ENCODE measurements at places on chromosomes 11 and 22. TPM values are rescaled to one million over a fixed set of nuclear protein-coding genes. Genes with fewer than 3 reads are reported as not detected.

The C11orf52 gene
- 1.9 TPM for total RNA-seq

DNA sequence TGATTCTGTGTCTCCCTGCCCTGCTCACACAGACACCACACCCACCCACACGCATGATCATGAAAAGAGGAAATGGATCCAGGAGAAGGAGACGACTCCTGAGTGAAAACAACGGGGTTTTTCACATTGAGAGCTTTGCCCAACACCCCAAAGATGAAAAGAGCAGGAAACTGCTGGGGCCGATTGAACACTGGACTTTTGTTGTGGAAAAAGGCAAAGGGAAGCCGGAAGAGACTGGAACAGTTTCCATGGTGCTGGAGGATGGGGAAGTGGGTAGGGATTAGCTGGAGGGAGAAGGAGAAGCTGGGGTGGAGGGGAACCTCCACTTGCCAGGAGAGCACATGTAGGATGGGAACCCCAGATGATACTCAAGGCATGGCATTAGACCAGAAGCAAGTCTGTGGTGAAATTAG, 5.2 kb upstream of the SLC43A3 start:
- no peak for DNase-seq

The EHF gene
- 2.9 TPM for total RNA-seq

DNA sequence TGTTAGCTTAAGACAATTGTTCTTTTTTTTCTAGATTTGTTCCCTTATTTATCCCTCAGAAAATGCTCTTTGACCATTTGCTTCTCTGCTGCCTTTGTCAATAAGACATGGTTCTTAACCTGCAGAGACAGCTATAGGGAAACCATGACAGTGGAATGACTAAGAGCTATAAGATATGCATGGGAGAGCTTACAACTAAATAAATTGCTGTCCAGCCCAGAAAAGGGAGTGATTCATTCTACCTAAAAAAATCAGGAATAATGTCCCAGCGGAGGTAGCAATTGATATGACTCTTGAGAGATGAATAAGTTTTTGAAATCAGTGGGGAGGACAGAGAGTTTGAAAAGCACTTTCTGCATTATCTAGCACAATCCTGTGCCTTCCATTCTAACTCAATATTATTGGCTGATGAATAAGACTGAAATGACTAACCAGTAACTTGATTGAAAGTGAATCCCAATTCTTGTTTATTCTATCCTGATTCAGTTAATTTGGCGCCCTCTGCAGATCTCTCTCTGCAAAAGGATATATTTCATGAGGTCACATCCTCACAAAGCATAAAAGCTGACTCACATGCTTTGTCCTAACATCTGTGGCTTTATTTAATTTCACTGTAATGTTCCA, 680.5 kb upstream of the API5 start:
- no peak for DNase-seq

DNA sequence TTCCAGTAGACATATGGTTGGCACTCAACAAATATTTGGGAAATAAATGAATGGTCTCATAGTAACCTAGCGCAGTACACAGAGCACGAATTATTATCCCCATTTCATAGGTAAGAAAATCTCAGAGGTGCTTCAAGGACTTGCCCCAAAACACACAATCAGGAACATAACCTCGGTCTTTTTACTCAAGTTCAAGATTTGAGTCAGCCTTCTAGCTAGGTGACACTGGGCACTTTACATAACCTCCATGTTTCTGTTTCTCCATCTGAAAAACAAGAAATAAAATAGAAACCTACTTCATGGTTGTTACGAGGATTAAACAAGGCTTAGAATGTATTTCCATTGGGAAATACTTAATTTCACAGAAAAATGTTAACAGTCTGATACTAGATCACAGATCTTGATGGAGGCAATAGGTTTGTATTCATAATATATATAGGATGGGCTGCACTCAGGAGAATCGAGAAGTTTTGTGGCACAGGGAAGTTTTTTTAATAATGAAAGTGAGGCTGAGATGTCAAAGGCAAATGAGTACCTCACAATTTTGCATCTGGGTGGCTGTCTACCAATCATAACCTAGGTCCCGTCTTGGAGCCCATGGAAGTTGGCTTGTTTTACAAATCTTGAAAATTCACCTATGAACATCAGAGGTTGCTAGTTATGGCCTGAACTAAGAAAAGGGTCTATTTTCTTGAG, 147.4 kb upstream of the ZC3H12C start:
- DNase-seq: no peak

The ACER3 gene
- total RNA-seq: 9.9 TPM

The LPXN gene
- total RNA-seq: 3.9 TPM

DNA sequence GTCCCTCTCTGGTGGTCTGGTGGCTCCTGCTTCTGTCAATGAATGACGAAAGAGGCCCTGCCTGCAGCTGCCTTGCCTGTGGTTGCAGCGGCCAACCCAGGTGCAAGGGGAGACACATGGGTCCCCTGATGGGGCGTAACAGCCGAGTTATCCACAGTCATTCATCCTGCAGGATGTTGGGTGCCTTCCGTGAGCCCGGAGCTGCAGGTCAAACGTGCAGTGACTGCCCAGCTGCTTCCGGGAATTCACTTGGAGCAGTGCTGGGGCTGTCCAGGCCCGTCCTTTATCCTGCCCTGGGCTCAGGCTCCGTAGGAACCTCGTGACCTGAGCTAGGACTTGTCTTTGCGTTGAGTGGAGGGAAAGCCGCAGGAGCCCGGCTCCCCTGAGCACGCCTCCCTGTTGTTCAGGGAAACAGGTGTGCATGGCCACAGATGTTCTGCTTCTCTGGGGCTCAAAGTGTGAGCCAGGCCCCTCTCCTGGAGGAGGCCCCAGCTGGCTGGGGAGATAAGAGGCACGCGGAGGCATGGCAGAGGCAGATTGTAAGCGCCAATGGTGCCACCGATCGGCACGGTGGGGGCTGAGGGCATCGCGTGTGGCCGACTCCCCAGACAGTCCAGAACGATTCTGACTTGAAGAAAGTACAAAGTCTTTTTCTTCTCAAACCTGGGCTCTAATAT, 635.4 kb downstream of the BRD1 start:
- DNase-seq: peak; percentile 55

- DNase-seq: no peak
Observed at GRCh38 chr11:67119585-67120391, 725 bp downstream of the KDM2A start.

GRCh38 chr11:113532697-113533424, 57.7 kb upstream of the DRD2 start:
- DNase-seq: peak; percentile 72

The SREBF2 gene
- 75.5 TPM for total RNA-seq

The CCDC81 gene
- 0.22 TPM for total RNA-seq

- no peak for DNase-seq
Observed at GRCh38 chr11:72443016-72443415, 8.7 kb upstream of the CLPB start.

- DNase-seq: peak; percentile 86
Observed at GRCh38 chr11:130314184-130314749, 450 bp downstream of the ZBTB44 start.

The ARHGAP8 gene
- total RNA-seq: 0.16 TPM

- peak; percentile 77 for DNase-seq
Observed at GRCh38 chr11:129143335-129143734, 48.8 kb downstream of the ARHGAP32 start.

DNA sequence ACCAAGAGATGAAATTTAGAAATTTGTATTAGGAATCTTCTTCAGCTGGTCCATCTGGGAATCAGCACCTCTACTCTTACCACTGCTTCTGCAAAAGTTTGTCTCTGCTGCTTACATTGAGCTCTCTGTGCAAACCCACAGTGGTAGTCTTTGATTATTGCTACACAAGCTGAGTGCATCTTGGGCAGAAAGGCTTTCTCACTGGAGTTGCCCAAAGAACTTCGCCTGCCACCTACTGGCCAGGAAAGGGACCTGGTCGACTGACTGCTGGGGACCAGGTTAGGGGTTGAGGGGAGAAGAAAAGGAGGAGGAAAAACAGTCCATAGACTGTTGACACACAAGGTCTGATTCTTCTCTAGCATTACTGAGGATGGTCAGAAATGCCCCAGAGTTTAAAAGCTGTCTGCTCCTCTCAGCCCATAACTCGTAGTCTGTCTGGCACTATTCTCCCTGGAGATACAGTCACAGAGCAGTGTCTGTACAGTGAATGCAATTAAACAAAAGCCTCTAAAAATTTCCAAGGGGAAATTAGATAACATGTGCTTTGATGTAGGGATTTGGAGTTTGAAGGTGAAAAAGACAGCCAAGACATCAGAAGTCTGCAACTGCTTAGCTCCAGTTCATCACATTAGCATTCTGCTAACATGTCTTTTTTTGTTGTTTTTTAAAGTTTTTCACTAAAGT, 215.0 kb upstream of the CTSC start:
- no peak for DNase-seq

DNA sequence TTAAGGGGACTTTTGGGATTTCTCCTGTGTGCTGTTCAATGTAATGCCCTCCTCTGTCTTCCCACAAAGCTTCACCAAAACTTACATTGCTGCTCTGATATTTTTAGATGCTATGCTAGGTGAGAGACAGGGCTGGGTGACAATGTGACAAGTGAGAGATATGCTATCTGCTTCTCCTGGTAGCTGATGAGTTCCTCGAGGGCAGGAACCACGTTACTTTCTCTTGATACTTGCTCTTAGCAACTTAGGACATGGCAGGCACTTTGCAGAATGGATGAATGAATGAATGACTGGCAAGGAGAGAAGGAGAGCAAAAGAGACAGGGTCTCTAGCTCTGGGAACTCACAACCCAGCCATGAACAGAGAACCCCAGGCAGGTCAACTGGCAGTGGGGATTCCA, 115.4 kb downstream of the C11orf58 start:
- DNase-seq: no peak

GRCh38 chr22:49193348-49193747, 634.3 kb downstream of the BRD1 start:
- DNase-seq: peak; percentile 70

- DNase-seq: no peak
Observed at GRCh38 chr22:50111056-50111455, 21.2 kb downstream of the MOV10L1 start.

DNA sequence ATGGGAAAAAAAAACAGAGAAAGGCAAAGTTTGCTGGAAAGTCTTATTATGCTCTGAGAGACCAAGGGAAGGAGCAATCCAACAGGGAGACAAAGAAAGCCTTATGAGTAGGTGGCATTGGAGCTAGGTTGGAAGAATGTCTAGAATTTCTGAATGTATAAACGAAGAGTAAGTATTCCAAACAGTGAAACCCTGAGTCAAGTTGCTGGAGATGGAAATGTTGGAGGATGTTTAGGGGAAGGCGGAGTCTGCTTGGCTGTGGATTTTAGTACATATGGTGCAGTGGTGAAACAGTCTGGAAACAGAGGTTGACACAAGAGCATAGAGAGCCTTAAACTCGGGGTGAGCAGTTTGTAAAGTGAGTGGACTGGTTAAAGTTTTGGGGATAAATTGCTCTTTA, 314.8 kb upstream of the CADM1 start:
- no peak for DNase-seq

The INSC gene
- total RNA-seq: 0.51 TPM

- DNase-seq: no peak
Observed at GRCh38 chr11:114135737-114136151, 76.2 kb downstream of the ZBTB16 start.

DNA sequence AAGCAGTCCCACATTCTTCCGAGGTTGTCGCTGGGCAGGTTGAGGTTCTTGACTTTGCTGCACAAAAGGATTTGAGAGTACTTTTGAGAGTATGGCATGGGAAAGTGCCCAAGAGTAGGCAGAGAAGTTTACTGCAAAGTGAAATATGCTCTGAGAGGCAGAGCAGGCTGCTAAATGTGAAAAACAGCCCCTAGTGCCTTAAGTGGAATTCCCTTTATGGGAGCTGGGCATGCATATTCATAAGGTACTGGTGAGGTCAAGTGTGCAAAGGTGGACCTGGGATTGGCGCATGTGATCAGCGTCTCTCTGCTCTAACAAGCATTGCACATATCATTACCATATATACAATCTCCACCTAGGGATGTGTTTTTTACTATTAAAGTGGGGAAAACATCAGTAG, 12.0 kb upstream of the APOL4 start:
- no peak for DNase-seq

GRCh38 chr11:10436224-10436623, 18.8 kb upstream of the AMPD3 start:
- no peak for DNase-seq

The SYCE3 gene
- not detected for total RNA-seq

The PDGFB gene
- total RNA-seq: 19.7 TPM

DNA sequence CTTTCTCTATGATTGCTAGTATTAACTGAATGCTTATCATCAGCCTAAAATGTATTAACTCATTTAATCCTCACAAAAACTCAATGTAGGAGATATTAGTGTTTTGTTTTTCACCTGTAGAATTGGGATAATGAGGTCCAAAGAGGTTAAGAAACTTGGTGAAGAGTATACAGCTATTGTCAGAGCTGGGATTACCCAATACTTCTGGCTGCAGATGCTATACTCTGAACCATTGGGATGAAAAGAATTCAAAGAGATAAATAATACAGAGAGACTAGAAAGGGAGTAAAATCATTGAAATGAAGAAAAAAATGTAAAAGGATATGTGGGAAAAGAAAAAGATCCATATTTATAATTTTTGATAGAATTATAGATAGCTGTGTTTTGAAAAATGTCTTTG, 137.1 kb downstream of the TRPC6 start:
- no peak for DNase-seq

DNA sequence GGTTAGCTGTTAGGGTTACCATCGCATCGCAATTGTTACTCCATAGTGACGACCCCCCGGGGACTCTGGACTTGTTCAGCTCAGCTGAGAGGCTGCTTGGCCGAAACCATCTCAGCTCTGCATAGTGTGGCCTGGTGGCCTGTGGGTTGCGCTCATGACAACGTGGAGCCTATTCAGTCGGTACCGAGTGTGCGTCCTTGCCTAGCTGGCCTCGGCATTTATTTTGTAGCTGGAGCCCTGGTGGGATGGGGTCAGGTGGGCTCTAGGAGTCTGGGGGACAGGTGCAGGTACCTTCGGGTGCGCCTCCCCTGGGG, 13.5 kb downstream of the LRP5 start:
- DNase-seq: no peak

- no peak for DNase-seq
Observed at GRCh38 chr11:134333312-134333711, 1.5 kb downstream of the GLB1L2 start.

DNA sequence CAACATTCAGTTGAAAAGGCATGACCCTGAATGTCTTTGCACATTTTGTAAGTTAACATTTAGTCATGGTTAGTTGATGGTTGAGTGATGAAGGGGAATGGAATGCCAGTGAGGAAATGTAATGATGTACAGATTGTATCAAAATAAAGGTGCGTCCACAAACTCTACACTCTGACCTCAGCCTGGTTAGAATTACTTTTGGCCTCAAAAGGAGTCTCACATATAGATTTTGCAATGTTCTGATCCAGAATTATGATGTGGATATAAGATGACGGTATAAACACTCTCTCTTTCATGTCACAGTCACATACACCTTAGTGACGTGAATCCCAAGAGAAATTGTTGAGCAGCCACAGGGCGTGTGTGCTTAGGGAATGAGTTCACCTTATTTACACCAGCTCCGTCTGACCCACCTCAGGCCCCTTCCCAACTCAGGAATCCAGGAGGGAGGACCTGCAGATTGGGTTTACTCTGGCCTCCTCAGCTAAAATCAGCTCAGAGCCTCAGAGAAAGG, 100.1 kb downstream of the RDX start:
- no peak for DNase-seq

Measured in Right ventricle myocardium inferior (tissue), 1 donor.